ENCODE measurements at places on chromosomes 3 and 15.

DNA sequence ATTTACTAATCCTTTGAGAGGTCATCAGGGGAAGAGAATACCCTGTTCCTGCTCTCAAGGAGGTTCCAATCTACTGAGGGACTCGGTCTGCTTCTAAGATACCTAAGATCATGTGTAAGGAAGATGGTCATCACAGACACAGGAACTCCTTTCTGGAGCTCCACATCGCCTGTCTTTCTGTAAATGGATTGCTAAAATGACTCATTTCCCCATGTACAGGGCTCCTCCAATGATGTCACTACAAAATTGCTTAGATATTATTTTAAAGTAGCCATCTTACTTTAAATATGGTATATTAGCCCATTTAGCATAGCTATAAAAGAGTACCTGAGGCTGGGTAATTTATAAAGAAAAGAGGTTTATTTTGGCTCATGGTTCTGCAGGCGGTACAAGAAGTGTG lies 206.1 kb upstream of the PROK2 start:
- DNase-seq: peak; percentile 16

GRCh38 chr3:124078953-124079911 lies 87.3 kb upstream of the ROPN1 start:
- peak; percentile 47 for DNase-seq

DNA sequence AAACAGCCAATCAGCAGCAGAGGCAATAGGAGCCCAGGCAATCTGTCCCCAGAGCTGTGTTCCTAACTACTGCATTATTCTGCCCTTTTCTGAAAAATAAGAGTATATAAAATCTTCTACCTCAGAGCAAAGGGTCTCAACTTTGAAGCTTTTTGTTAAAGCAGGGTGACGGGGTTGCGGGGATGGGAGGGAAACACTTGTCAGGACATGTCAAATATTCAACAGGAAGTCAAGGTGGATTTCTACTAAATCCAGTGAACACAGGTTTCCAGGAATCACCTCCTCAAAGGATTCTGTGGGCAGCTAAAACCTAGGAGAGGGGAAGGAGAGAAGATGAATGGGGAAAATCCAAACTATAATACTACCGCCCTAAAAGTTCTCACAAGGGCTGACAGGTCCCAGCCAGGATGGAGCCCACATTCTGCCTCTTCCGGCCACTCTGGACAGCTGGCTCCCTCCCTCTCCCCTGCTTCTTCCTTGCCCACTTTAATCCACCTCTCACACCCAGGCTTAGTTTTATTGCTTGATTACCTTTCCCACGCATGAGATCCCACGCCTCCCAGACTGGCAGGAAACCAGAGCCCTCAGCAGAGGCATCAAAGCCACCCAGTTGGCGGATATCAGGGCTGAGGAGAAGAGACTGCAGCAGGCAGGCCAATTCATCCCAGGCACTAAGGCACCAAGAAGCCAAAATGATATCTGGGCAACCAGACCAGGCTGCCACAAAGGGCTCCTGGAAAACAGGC lies 77.2 kb downstream of the OSBPL10 start:
- DNase-seq: no peak

DNA sequence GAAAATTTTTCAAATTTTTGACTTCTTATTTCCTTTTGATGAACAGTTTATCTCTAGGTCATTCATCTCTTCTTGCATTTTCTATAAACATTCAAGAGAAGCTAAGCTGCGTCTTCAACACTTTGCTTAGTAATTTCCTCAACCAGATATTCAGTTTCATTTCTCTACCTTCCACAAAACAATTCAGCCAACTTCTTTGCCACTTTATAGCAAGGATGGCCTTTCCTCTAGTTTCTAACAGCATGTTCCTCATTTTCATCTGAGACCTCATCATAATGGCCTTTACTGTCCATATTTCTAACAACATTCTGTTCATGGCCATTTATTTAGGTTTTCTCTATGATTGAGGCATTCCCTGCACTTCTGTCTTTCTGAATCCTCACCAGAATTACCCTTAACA lies 90.0 kb downstream of the ARIH1 start:
- DNase-seq: no peak

DNA sequence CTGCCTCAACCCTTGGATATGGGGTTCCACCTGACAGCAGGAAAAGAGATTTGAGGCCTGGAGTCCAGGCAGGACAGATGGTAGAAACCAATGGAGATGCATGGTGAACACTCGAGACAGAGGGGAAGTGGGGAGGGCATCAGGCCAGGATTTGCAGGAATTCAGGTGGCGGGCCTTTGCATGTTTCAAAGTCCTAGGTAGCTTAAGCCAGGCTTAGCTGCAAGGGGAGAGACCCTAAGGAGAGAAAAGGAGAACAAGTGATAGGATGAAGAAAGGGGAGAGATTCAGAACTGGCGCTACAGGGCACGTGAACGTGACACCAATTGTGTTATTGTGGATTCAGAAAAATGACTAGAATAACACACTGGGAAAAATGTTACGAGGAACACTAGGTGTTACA lies 182.6 kb downstream of the PDZRN3 start:
- no peak for DNase-seq

GRCh38 chr3:42094128-42094527 lies 3.0 kb downstream of the TRAK1 start:
- DNase-seq: no peak

GRCh38 chr3:39144095-39144747 lies 9.2 kb downstream of the CSRNP1 start:
- no peak for DNase-seq

DNA sequence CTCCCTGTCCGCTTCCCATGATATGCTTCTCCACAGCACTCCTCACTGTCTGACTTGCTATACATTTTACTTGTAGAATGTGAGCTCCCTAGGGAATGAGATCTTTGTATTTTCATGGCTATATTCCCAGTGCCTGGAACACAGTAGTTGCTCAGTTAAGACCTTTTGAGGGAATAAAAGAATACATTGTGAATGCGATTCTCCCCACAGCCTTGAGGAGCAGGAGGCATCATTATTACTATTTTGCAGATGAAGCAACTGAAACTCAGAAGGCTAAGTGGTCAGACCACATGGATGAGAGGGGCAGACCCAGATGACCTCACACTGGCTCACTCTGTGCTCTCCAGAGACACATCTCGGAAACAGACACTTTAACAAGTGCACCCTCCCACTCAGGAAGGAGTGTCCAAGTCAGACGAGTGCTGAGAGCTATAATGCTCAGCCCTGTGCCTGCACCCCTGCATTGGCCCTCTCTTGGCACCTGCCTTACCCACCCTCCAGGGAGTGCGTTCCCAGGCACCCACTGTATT lies 46.8 kb downstream of the SST start:
- no peak for DNase-seq

GRCh38 chr15:31325595-31326155 lies 960 bp upstream of the KLF13 start:
- DNase-seq: peak; percentile 60

GRCh38 chr3:48702320-48702920 lies 14.6 kb downstream of the IP6K2 start:
- DNase-seq: no peak

DNA sequence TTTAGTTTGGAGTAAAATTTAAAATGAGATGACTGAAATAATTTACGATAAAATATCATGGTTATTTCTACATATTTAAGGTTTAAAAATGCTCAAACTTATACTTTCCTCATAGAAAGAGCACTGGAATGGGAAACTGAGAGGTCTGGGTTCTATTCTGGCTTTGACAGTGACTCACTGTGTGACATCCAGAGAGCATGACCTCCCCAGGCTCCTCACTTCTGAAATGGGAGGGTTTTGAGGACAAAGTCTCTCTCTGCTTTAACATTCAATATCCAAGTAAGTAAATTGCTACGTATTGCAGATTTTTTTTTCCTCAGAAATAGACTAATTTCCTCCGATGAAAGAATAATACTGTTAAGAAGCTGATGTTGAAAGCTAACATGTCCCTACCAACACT lies 234.7 kb downstream of the TIGIT start:
- no peak for DNase-seq
